Foreskin keratinocyte (primary cell): ENCODE measurements at places on chromosomes 3 and 15. TPM values are rescaled to one million over a fixed set of nuclear protein-coding genes. Genes with fewer than 3 reads are reported as not detected.

The FANCD2OS gene
- total RNA-seq: not detected in 2 replicates

The CPNE9 gene
- total RNA-seq: not detected in 2 replicates

The FOXL2 gene
- total RNA-seq: 0.42 and 0.88 TPM in 2 replicates

The CD86 gene
- total RNA-seq: 0.49 and 0.92 TPM in 2 replicates

The ST8SIA2 gene
- total RNA-seq: 0.99 and 1.5 TPM in 2 replicates

The CYP1A1 gene
- total RNA-seq: 0.75 and 1.9 TPM in 2 replicates

The RASGRF1 gene
- 0.24 and 0.53 TPM in 2 replicates for total RNA-seq

The C3orf38 gene
- total RNA-seq: 21.0 and 22.5 TPM in 2 replicates

The GOLGA8M gene
- total RNA-seq: not detected in 2 replicates

The CLDN11 gene
- total RNA-seq: 4.8 and 22.6 TPM in 2 replicates

The ALAS1 gene
- total RNA-seq: 57.7 and 67.5 TPM in 2 replicates

The GOLGA6L4 gene
- 0.46 and 0.99 TPM in 2 replicates for total RNA-seq

The HDGFL3 gene
- 57.0 and 61.3 TPM in 2 replicates for total RNA-seq

The KLF15 gene
- 0.11 TPM in 1 of 2 replicates, not detected in the other for total RNA-seq

The CRABP1 gene
- total RNA-seq: not detected in 2 replicates

The FYTTD1 gene
- total RNA-seq: 44.3 and 46.2 TPM in 2 replicates

The EPHB3 gene
- 5.2 and 10.8 TPM in 2 replicates for total RNA-seq

The MCCC1 gene
- 11.6 and 12.9 TPM in 2 replicates for total RNA-seq

The C3orf62 gene
- 2.3 and 2.4 TPM in 2 replicates for total RNA-seq

The SCN11A gene
- not detected in 2 replicates for total RNA-seq

The CATSPER2 gene
- total RNA-seq: 1.5 and 2.9 TPM in 2 replicates

The HES1 gene
- total RNA-seq: 35.1 and 42.1 TPM in 2 replicates

The MELTF gene
- 11.3 and 12.9 TPM in 2 replicates for total RNA-seq

The ZNF662 gene
- total RNA-seq: 1.7 and 2.0 TPM in 2 replicates

The DNAH12 gene
- under 0.01 TPM in 1 of 2 replicates, not detected in the other for total RNA-seq

The ARHGAP11A gene
- total RNA-seq: 42.5 and 55.4 TPM in 2 replicates

The TADA3 gene
- 56.0 and 56.1 TPM in 2 replicates for total RNA-seq

The MAP6D1 gene
- total RNA-seq: 1.3 and 1.5 TPM in 2 replicates

The TF gene
- 0.04 TPM in 1 of 2 replicates, not detected in the other for total RNA-seq

The CPB1 gene
- total RNA-seq: not detected in 2 replicates

The TMA7 gene
- total RNA-seq: 376 and 417 TPM in 2 replicates

The FGF12 gene
- total RNA-seq: 0.04 TPM in 1 of 2 replicates, not detected in the other

The NLGN1 gene
- total RNA-seq: not detected in 2 replicates

The DNAJB8 gene
- not detected in 2 replicates for total RNA-seq

The TGM5 gene
- total RNA-seq: not detected in 2 replicates

The CASR gene
- total RNA-seq: not detected in 2 replicates

The PLA1A gene
- not detected in 2 replicates for total RNA-seq

The ASB14 gene
- not detected in 2 replicates for total RNA-seq

The WNT5A gene
- 13.5 and 19.6 TPM in 2 replicates for total RNA-seq

The XIRP1 gene
- not detected in 2 replicates for total RNA-seq

The VGLL4 gene
- total RNA-seq: 28.3 and 30.2 TPM in 2 replicates

The KY gene
- not detected in 2 replicates for total RNA-seq

The LCTL gene
- total RNA-seq: 0.14 and 0.18 TPM in 2 replicates

The TYRO3 gene
- total RNA-seq: 16.0 and 16.3 TPM in 2 replicates

The SLC38A3 gene
- total RNA-seq: not detected in 2 replicates

The ROBO2 gene
- total RNA-seq: 0.75 and 0.88 TPM in 2 replicates

The ZNF385D gene
- total RNA-seq: 1.6 and 1.7 TPM in 2 replicates

The THSD4 gene
- 44.0 and 56.5 TPM in 2 replicates for total RNA-seq

The CDC25A gene
- total RNA-seq: 21.7 and 29.0 TPM in 2 replicates

The TUSC7 gene
- total RNA-seq: not detected in 2 replicates

The KNG1 gene
- total RNA-seq: not detected in 2 replicates

The CX3CR1 gene
- total RNA-seq: not detected in 2 replicates

The GRK7 gene
- not detected in 2 replicates for total RNA-seq
